LHCN-M2 (cell line): ENCODE measurements at places on chromosomes 7 and 10. TPM values are rescaled to one million over a fixed set of nuclear protein-coding genes. Genes with fewer than 3 reads are reported as not detected.

GRCh38 chr10:130470286-130470685 lies 334.1 kb downstream of the GLRX3 start:
- DNase-seq, result no peak

GRCh38 chr10:71031026-71031425 lies 142.7 kb upstream of the PCBD1 start:
- DNase-seq, result no peak

DNA sequence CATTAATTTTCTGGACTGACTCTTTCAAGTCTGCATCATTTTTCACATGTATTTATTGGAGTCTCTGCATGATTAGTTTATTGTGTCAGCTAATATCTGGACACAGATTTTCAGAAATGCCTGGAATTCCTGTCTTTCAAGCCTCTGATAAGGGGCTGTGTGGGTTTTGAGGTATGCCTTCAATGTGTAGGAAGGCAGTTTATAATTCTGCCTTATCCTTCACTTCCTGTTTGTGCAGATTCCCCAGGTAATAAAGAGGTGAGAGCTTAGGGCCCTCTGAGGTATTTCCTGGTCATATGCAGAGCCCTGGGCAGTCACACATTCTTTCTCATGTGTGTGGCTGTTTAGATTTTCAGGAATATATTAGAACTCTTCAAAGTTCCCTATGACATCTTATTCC lies 79.4 kb upstream of the PRKCQ start:
- DNase-seq, result no peak

GRCh38 chr7:131945957-131946544 lies 389.6 kb upstream of the PODXL start:
- DNase-seq, result no peak

DNA sequence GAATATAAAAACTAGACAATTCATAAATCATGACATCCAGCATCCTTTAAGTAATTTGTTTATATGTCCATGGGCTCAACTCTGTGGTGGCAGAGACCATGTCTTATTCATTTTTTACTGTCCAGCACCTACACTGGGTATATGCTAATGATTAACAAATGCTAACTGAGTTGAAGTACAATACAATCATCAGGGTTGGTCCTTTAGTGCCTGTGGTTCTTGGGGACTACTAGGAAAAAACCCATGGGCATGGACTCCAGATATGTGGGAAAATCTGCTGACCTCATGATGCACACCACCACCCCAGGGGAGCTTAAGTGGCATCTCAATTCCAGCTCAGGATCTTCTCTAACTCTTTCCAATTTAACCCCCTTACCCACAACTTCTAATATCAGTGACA lies 85.3 kb upstream of the YAE1 start:
- DNase-seq, result no peak

GRCh38 chr10:86256690-86257315 lies 109.8 kb downstream of the GRID1 start:
- DNase-seq, result no peak

TACC2 gene
- total RNA-seq, result 7.4 and 11.3 TPM in 2 replicates

C10orf62 gene
- total RNA-seq, result 0.11 TPM in 1 of 2 replicates, not detected in the other

TBXAS1 gene
- total RNA-seq, result 7.2 and 8.4 TPM in 2 replicates

FIGNL1 gene
- total RNA-seq, result 59.4 and 62.5 TPM in 2 replicates

DPP6 gene
- total RNA-seq, result not detected in 2 replicates

ITIH5 gene
- total RNA-seq, result not detected in 2 replicates
